Fibroblast of skin of left quadriceps (primary cell): ENCODE measurements at places on chromosomes 4 and X.

- DNase-seq: no peak
Observed at GRCh38 chr4:145176641-145177432, 3.6 kb downstream of the OTUD4 start.

DNA sequence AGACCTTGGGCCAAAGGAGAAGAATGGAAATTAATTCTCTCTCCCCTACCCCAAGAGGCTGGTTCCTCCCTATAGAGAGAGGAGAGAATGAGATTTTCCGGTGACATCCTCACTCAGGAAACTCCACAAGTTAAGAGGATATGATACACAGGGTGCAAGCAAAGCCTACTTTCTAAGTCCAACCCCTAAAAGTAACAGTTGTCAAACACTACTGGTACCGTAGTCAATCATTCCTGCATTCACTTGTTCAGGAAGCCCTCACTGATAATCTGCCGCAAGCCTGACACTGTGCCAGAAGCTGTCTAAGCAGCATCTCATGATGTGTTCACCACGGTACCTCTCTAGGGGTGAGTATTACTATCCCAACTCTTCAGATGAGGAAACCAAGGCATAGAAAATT, 41.7 kb downstream of the KDR start:
- DNase-seq: no peak

DNA sequence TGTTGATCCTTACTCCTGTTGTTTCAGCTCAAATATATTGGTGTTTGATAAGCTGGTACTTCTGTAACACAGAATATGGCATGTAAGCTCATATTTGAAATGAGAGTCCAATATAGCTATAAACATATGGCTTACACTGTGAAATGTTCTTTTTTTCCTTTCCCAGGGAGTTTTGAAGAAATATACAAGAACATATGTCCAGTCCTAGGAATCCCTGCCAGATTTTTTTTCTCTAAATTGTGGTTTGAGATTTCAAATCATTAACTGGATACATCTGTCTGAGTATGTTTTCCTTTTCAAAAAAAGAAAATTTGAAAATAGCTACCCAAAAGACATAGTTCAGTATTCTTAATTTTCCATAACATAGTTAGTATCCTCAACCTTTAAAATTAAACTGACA, 60.2 kb downstream of the HMGB2 start:
- peak; percentile 53 for DNase-seq

DNA sequence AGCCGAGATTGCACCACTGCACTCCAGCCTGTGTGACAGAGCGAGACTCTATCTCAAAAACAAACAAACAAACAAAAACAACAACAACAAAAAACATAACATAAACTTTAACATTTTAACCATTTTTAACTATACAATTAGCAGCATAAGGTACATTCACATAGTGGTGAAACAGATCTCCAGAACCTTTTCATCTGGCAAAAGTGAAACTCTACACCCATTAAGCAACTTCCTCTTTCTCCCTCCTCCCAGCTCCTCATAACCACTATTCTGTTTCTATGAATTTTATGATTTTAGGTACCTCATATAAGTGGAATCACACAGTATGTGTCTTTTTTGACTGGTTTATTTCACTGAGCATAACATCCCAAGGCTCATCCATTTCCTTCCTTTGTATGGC, 103.6 kb downstream of the FAM13A start:
- no peak for DNase-seq

- DNase-seq: no peak
Observed at GRCh38 chrX:72129661-72130060, 2.1 kb downstream of the RTL5 start.

GRCh38 chrX:136210806-136211205, 40.4 kb downstream of the MAP7D3 start:
- DNase-seq: peak; percentile 29
